Keratinocyte (primary cell): ENCODE measurements at places on chromosomes 2 and 18. TPM values are rescaled to one million over a fixed set of nuclear protein-coding genes. Genes with fewer than 3 reads are reported as not detected.

The IL36RN gene
- 1.7 to 7.9 TPM (median 3.9 TPM) in 3 replicates for polyA plus RNA-seq

The LIMS3 gene
- polyA plus RNA-seq, result 0.05 TPM in 1 of 3 replicates, not detected in the others

The ACTG2 gene
- polyA plus RNA-seq, result 0.12 to 0.18 TPM in 2 of 3 replicates, not detected in the other

The DNAJC5G gene
- not detected in 3 replicates for polyA plus RNA-seq

The WIPF1 gene
- polyA plus RNA-seq, result 0.09 to 0.32 TPM (median 0.16 TPM) in 3 replicates

The BCL2L11 gene
- 1.4 to 1.9 TPM (median 1.6 TPM) in 3 replicates for polyA plus RNA-seq

- H3K4me1 ChIP-seq, result no peaks in the 10 kb centered on the region
- no peaks in the 10 kb centered on the region for H3K27me3 ChIP-seq
- no peak overlapping the region for H3K27ac ChIP-seq
- no peak overlapping the region for H3K4me3 ChIP-seq
Observed at GRCh38 chr2:144137705-144138428, 382.1 kb downstream of the ZEB2 start.

DNA sequence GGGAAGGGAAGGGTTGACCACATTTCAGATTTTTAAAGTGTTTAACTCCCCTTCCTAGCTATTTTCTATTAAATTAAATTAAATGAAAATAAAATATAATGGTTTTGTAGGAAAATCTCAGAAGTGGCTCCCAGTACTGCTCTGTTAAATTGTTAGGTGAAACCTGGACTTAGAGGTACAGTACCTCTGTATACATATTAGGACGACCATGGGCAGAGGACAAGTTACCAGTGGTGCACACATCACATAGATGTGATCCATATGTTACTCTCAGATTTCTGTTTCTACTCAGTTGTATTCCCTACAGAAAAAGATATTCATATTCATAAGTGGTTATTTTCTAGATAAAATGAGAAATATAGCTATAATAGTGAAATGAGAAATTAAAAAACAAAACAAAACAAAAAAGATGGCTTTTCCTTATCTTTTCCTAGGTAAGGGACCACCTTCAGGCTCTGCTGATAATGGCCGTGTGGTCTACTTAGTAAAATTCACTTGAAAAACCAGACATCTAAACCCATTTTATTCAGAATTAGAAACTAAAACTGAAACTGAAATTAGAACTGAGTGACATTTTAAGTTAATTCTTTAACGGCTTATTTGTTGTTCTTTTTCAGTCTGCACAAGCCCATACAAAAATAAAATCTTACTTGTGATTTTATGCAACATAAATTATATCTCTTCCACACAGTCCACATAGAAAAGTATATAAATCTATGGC lies 832.5 kb upstream of the CHAC2 start:
- H3K27ac ChIP-seq, result peak overlapping the region; percentile 69
- no peak overlapping the region for H3K4me3 ChIP-seq
- no peak for DNase-seq
- H3K4me1 ChIP-seq, result peaks cover 12% of the 10 kb centered on the region

GRCh38 chr18:76988827-76989646 lies 143.5 kb downstream of the MBP start:
- no peaks in the 10 kb centered on the region for H3K36me3 ChIP-seq
- H3K4me3 ChIP-seq, result no peak overlapping the region
- H3K27me3 ChIP-seq, result peaks cover 3% of the 10 kb centered on the region

- peaks cover 9% of the 10 kb centered on the region for H3K4me1 ChIP-seq
- no peaks in the 10 kb centered on the region for H3K27me3 ChIP-seq
- no peak for DNase-seq
- no peak overlapping the region for H3K4me3 ChIP-seq
Observed at GRCh38 chr2:159890551-159891266, 92.7 kb upstream of the CD302 start.

GRCh38 chr2:191384829-191385228 lies 139.6 kb downstream of the MYO1B start:
- H3K27ac ChIP-seq, result no peak overlapping the region
- DNase-seq, result no peak
- peaks cover 47% of the 10 kb centered on the region for H3K36me3 ChIP-seq
- no peaks in the 10 kb centered on the region for H3K27me3 ChIP-seq

DNA sequence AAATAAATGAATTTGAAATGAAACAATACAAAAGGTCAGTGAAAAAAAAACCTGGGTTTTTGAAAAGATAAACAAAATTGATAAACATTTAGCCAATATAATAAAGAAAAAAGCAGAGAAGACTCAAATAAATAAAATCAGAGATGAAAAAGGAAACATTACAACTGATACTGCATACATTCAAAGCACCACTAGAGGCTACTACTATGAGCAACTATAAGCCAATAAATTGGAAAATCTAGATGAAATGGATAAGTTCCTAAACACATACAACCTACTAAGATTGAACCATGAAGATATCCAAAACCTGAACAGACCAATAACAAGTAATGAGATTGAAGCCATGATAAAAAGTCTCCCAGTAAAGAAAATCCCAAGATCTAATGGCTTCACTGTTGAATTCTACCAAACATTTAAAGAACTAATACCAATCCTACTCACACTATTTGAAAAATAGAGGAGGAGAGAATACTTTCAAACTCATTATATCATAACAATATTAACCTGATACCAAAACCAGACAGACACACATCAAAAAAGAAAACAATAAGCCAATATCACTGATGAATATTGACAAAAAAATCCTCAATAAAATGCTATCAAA lies 80.8 kb upstream of the CERS6 start:
- no peaks in the 10 kb centered on the region for H3K4me1 ChIP-seq
- H3K36me3 ChIP-seq, result no peaks in the 10 kb centered on the region
- no peak for DNase-seq
- H3K27ac ChIP-seq, result no peak overlapping the region
- H3K4me3 ChIP-seq, result no peak overlapping the region

DNA sequence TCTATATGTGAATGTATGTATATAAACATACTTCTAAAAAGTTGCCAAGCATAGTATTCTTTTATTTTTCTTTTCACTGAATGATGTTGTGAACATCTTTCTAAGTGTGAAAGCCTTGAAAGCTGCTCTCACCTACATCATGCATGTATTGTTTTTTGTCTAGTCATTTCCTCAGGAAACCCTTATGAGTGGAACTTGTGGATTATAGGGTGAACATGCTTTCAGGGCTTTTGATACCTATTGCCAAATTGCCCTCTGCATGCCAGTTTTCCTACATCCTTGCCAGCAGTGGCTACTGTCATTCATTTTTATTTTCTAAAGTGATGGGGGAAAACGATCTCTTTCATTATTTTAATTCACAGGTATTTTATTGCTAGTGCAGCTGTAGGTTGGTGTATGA lies 78.3 kb downstream of the ADAM23 start:
- H3K27me3 ChIP-seq, result no peaks in the 10 kb centered on the region
- H3K27ac ChIP-seq, result no peak overlapping the region
- H3K4me3 ChIP-seq, result no peak overlapping the region
- H3K36me3 ChIP-seq, result no peaks in the 10 kb centered on the region

DNA sequence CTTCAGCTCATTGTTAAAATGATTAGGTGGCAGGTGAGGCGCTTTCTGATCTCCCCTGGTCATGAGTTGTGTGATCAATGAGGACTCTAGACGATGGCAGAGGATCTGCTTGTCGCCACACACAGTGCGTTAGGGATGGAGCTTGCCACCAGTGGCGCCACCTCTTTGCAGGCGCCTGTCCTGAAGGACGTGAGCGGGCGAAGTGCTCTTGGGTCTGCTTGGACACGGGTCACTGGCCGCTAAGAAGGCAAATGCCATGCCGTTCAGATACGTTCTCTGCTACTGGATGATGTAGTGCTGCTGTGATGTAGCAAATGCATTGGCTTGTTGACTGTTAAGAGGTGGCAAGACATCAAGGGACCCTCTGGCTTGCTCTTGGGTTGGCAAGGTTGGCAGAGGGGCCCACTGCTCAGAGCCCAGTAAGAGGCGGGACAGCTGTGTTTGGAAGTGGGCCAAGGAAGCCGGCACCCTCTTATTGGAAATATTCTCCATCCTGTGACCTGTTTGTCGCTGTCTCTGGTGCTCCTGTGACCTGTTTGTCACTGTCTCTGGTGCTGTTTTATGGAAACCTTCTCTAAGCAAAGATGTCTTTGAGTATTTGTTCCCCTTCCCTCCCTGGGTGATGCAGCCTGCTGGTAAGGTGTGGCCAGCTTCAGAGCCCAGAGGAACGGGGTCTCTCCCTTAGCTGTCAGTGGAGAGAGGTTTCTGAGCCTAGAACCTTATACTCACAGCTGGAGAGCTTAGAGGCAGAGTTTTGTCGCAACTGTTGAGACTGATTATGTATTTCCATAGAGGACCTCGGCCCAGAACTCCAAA lies 14.6 kb downstream of the LDLRAD4 start:
- H3K27me3 ChIP-seq, result no peaks in the 10 kb centered on the region
- no peaks in the 10 kb centered on the region for H3K36me3 ChIP-seq
- H3K4me1 ChIP-seq, result no peaks in the 10 kb centered on the region
- no peak for DNase-seq
- no peak overlapping the region for H3K4me3 ChIP-seq

DNA sequence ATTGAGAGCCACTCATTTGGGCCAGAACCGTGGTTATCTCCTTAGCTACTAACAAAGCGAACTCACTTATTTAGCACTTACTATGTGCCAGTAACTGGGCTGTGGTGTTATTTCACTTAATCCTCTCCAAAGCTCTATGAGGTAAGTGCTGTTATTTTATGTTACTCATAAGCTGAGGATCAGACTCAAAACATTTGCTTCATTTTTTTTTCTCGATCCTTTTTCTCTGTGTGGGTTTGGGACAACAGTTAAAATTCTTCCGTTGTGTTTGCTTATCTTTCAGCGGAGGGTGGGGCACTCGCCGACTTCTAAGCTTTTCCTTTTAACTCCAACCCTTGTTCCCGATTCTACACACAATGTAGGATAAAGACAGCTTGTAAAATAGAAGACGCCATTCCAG lies 52.8 kb downstream of the TMEM178A start:
- H3K27me3 ChIP-seq, result peaks cover 7% of the 10 kb centered on the region
- no peak overlapping the region for H3K27ac ChIP-seq
- no peak for DNase-seq

DNA sequence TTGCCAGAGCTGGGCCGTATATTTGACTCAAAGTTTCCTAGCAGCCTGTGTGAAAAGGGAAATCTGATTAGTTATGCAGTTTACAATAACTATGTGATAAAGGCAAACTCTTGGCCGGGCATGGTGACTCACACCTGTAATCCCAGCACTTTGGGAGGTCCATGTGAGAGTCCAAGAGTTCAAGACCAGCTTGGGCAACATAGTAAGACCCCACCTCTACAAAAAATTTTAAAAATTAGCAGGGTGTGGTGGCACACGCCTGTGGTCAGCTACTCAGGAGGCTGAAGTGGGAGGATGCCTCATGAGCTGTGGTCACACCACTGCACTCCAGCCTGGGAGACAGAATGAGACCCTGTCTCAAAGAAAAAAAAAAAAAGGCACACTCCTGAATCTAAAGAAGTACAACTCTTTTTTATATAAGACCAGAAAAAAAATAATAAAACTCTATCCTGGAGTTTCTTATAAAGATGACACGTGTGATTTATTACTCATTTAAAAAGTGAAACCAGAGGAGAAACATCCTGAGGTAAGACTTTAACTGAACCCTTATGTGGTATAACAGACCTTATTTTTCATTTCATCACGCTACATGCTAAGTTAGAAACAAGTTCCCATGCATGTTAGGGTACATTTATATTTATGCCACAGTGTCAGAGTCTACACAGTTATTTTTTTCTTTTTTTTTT lies 32.6 kb upstream of the KCMF1 start:
- no peaks in the 10 kb centered on the region for H3K36me3 ChIP-seq
- H3K27me3 ChIP-seq, result no peaks in the 10 kb centered on the region
- H3K4me3 ChIP-seq, result no peak overlapping the region
- no peak for DNase-seq
- no peak overlapping the region for H3K27ac ChIP-seq

GRCh38 chr2:99545066-99545465 lies 55.2 kb upstream of the REV1 start:
- no peaks in the 10 kb centered on the region for H3K36me3 ChIP-seq
- DNase-seq, result no peak
- no peak overlapping the region for H3K4me3 ChIP-seq
- H3K27me3 ChIP-seq, result no peaks in the 10 kb centered on the region
- H3K4me1 ChIP-seq, result no peaks in the 10 kb centered on the region

DNA sequence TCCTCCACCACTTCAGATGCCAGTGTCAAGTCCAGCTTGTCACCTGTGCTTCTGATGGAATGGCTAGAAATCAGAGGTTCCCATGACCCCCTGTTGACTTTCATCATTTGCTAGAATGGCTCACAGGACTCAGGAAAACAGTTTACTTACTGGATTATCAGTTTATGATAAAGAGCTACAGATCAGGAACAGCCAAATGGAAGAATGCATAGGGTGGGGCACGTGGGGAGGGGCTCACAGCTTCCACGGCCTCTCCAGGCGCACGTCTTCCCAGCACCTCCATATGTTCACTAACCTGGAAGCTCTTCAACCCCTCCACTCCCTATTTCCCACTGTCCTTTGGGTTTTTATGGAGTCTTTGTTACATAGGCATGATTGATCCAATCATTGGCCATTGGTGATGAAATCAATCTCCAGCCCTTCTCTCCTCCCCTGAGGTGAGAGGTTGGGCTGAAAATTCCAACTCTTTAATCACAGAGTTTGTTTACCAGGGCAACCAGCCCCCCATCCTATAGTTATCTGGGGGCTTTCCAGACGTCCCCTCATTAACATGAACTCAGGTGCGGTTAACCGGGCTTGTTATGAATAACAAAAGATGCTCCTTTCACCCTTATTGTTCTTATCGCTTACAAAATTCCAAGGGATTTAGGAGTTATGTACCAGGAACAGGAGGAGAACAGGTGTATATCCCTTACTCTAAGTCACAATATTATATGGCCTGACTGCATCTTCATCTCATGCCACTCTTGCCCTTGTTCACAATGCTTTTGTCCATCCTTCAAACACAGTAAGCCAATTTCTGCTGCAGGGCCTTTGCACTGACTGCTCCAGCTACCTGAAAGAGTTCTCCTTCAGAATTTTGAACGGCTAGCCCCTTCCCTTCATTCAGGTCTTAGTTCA lies 35.2 kb downstream of the ANXA4 start:
- DNase-seq, result no peak
- H3K4me1 ChIP-seq, result peaks cover 24% of the 10 kb centered on the region
- no peak overlapping the region for H3K27ac ChIP-seq
- no peak overlapping the region for H3K4me3 ChIP-seq

DNA sequence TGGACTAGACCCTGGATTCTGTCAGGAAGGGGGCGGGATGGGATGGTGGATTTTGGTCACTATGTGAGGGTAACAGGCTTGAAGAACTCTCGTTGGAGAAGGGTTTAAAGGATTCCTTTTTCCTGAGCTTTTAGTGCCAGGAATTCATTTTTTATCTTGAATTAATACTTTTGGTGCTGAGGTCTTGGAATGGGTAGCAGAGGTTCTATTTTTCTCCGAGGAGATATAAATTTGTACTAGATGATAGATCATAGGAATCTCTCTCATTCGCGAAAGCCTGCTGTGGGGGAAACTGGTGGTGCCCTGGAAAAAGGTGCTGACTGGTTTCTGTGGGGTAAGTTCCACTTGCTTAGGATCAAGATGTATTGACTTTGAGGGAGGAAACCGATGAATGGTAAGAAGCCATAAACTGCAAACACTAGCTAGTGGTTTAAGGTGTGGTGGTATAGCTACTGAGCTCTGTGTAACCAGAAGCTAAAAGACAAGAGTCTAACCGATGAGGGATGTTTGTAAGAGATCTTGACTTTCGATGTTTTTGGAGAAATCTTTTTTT lies 706 bp downstream of the AGPS start:
- H3K4me1 ChIP-seq, result peaks cover 38% of the 10 kb centered on the region
- H3K27ac ChIP-seq, result peak overlapping the region; percentile 52
- no peak for DNase-seq
- no peaks in the 10 kb centered on the region for H3K36me3 ChIP-seq
